ENCODE measurements at places on chromosomes 13 and 19.

- DNase-seq: no peak
Measured at GRCh38 chr13:47553329-47553977, 447.6 kb downstream of the SUCLA2 start.

DNA sequence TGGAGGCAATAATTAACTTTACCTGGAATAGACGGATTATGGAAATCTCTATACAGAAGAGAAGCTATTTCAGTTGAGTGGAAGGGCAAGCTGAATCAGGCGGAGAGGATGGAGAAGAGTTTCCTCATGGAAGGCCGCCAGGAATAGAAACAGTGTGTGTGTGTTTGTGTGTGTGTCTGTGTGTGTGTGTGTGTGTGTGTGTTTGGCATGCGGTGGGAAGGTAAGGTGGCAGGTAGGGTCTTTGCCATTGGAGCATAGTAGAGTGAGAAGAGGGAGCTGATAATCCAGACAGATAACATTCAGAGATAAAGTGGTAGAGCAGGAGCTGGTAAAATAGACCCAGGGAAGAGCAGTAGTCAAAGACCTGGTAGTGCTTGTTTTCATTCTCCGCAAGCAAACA is 9.2 kb upstream of the HS6ST3 start:
- DNase-seq: no peak

DNA sequence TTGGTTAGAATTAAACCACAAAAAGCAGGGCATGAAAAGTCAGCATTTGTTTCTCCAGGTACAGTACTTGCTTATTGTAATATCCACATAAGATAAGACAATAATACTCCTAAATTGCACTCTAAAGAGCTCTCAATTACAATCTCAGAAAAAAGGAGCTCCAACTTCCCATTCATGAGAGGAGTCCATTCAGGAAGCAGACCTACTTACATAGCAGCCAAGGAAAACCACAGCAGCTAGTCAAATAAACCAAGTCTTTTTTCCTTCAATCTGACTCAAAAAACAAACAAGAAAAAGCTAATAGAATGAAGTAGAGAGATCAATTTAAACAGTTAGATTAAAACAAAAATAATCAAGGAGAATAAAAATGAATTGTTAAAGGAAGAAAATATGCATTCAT is 885.2 kb upstream of the SLITRK6 start:
- DNase-seq: no peak

DNA sequence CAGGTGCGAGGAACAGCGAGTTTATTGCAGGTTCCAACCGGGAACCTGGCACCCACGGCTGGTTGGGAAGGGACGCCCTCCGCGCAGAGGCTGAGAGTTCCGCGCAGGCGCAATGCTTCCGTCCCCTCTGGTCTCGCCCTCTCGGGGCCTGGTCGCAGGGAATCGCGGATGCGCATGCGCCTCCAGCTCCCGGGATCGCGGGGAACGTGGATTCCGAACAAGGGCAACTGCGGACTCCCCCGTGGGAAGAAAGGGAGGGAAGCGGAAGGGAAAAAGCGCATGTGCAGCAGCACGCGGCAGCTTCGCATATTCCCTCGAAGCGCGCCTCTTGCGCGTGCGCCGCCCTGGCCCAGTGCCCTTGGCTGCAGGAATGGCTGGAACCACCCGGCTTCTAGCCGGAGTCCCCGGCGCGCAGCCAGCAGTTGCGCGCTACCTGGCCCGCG is 1.1 kb downstream of the TSSK6 start:
- DNase-seq: no peak

DNA sequence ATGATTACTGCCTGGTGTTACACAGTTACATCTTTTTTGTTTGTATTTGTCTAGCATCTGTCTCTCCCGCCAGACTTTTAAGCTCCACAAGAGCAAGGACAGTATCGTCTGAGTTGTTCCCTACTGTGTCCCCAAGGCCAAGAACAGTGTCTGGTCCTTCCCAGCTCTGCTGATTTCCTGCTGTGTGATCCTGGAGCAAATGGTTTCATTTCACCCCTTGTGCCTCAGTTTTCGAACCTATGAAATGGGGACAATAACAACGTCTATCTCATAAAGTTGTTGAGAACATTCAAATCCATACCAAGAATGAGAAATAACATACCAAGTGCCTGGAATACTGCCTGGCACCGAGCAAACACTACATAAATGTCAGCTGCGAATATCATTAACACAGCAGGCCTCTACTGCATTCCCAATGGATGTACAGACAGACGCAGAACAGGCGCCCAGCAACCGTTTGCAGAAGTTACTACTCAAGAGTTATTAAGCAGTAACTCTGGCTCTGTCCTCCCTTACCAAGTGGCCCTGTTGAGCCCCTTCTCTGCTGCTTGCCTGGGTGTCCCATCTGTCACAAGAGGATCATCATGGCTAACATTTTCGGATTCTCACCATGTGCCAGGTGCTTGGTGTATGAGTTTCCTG is 11.4 kb downstream of the XRCC1 start:
- no peak for DNase-seq

DNA sequence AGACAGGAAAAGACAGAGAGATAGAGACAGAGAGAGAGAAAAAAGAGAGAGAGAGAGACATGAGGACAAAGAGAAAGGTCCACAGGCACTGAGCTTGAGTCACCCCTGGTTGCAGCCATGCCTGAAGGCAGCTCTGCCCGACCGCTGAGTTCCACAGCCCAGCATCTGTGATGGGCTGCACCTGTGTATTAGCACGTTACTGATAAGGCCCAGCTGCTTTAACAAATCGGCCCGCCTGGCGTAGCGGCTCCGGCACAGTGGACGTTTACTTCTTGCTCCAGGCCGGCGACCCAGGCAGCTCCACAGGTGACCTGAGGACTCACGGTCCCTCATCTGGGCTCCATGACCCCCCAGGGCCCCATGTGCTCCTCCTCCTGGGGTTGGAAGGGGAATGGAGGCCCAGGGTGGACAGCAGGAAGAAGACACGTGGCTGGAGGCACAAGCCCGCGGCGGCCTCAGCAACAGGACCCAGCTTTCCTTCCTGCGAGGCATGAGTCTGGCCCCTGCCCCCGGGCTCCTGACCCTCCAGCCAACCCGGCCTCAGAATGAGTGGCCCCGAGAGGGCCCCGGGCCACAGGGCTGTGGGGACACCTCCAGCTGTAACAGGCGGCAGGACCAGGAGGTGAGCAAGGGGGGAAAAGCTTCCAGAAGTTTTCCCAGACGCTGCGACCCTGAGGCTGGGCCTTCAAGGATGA is 3.9 kb upstream of the CSNK1G2 start:
- DNase-seq: no peak

GRCh38 chr19:51524666-51525264 is 6.7 kb downstream of the SIGLEC6 start:
- DNase-seq: no peak

GRCh38 chr19:13796301-13797057 is 1.2 kb downstream of the ZSWIM4 start:
- DNase-seq: no peak

GRCh38 chr13:31207661-31208552 is 8.1 kb downstream of the B3GLCT start:
- DNase-seq: no peak

DNA sequence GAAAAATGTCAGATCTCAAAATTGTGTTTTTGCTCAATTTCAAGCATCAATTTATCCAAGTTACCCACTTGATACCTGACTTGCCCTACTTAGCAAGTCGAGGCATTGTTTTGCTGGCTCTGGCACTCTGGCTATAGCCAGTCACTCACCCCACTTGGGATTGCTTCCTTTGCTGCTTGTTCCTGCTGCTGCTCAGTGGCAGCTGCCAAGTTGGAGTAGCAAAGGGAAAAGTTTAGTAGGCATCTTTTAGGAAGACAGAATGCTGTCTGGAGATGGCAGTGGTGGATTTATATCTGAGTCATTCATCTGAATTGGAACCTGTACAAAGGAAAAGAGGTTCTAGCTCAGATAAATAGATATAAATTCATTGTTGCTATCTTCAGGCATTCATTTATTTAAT is 41.2 kb downstream of the PCCA start:
- DNase-seq: no peak

- DNase-seq: no peak
Measured at GRCh38 chr19:18428173-18428786, 9.1 kb downstream of the SSBP4 start.

DNA sequence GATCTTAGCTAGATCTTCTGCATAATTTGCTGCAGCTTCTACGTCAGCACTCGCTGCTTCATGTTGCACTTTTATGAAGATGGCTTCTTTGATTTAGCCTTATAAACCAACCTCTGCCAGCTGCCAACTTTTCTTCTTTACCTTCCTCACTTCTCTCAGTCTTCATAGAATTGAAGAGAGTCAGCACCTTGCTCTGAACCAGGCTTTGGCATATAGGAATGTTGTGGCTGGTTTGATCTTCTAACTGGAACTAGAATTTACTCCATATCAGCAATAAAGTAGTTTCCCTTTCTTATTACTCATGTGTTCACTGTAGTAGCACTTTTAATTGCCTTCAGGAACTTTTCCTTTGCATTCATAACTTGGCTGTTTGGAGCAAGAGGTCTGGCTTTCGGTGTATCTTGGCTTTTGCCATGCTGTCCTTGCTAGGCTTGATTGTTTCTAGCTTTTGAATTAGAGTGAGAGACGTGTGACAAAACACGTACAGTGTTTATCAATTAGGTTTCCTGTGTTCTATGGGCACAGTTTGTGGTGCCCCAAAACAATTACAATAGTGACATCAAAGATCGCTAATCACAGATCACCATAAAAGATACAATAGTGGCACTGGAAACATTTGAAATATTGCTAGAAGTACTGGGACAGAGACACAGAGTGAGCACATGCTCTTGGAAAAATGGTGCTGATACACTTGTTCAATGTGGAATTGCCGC is 50.7 kb downstream of the NDFIP2 start:
- no peak for DNase-seq

- DNase-seq: no peak
Measured at GRCh38 chr19:55485439-55486011, 537 bp downstream of the NAT14 start.

GRCh38 chr13:27188239-27188638 is 16.6 kb upstream of the USP12 start:
- no peak for DNase-seq

DNA sequence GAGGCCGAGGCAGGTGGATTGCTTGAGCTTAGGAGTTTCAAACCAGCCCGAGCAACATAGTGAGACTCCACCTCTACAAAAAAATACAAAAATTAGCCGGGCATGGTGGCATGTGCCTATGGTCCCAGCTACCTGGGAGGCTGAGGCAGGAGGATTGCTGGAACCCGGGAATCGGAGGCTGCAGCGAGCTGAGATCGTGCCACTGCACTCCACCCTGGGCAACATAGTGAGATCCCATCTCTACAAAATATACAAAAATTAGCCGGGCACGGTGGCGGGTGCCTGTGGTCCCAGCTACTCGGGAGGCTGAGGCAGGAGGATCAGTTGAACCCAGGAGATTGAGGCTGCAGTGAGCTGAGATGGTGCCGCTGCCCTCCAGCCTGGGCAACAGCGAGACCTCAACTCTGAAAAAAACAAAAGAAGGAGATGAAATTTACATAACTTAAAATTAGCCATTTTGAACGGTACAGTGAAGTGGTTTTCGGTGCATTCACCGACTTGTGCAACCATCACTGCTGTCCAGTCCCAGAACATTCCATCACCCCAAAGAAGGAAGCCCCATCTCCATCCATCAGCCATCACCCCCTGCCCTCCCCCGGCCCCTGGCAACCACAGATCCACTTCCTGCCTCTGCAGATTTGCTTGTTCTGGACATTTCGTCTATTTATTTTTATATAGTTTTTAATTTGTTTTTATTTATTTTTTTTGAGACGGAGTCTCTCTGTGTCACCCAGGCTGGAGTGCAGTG is 1.6 kb upstream of the AZU1 start:
- DNase-seq: no peak

- no peak for DNase-seq
Measured at GRCh38 chr13:111460548-111461444, 140.4 kb downstream of the TEX29 start.

DNA sequence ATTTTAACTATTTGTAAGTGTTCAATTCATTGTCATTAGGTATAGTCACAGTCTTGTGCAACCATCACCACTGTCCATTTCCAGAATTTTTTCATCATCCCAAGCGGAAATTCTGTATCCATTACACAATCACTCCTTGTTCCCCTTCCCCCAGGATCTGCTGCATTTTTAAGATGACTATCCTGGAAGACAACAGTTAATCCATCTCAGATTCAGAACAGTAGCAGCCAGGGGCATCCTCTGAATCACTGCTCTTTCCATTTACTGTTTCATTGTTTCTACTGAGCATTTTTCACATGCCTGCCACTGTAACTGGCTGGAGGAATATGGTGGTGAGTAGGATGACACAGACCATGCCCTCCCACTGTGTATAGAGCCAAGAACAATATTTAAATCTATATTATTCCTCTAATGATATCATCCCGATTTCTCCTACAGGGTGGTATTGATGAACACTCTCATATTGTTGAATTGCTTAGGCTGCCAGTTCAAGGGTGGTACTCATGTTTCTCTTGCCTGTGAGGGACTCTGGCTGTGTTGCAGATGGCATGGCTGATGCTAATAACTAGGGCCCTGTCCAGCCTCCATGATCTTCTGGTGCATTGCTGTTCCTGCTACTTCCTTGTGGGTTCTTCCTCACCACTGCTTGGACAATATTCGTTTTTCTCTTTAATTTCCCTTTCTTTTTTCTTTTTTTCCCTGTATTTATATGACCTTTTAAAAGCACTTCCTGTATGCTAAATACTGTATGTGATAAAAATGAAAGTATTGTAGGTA is 59.0 kb downstream of the WDFY2 start:
- DNase-seq: no peak

DNA sequence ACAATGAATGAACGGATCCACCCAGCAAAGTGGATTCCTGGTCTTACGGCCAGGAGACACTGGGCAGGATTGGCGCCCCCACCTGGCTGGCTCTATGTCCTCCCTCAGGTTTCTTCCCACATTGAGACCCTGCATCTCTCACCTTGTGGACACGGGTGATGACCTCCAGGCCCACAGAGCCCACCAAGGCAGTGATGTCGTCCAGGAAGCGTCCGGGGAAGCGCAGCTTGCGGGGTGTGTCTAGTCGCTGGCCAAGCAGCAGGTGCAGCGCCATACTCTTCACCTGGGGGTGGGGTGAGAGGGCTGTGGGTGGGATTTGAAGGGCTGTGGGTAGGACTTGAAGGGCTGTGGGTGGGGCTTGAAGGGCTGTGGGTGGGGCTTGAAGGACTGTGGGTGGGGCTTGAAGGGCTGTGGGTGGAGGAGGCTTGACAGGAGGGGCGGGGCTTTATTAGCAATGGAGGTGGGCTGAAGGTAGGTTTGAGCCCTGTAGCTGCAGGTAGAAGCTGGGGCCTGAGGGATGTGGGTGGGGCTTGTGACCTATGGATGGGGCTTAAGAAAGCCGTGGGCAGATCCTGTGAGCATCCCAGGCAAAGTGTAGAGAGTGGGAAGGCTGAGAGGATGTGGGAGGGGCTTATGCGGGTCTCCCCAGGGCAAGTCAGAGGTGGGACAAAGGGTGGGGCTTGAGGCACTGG is 12.1 kb upstream of the ANGPTL8 start:
- no peak for DNase-seq

- peak; percentile 23 for DNase-seq
Measured at GRCh38 chr19:44447916-44448674, at the start of gene ZNF229. ZNF229 (minus strand) TSS chr19:44448472; CDS start chr19:44442847, 5,625 bp downstream.

DNA sequence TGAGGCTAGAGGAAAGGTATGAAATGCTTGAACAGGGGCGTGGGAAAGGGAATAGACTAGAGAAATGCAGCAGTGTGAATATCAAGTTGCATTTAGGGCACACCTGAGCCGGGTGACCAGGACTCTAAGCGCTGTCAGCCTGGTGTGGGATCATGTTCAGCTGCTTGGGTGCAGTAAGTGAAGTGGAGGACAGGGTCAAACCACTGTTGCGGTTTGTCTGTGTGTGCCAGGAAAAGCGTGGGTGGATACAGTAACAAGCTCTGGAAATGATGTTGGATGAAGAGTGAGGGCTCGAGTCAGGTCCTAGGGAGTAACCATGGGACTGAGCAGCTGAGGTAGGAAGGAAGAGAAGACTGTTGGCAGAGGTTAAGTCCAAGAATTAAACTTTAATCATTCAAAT is 15.8 kb downstream of the DGKH start:
- DNase-seq: no peak

Data from effector CD4-positive, alpha-beta T cell (primary cell).